ENCODE measurements at places on chromosomes 7 and 10. TPM values are rescaled to one million over a fixed set of nuclear protein-coding genes. Genes with fewer than 3 reads are reported as not detected.

The MPP7 gene
- total RNA-seq: 6.6 TPM

The ZNF783 gene
- total RNA-seq: 18.1 TPM

The BTBD16 gene
- total RNA-seq: not detected

- DNase-seq: no peak
- H3K4me3 ChIP-seq: no peak overlapping the region
- H3K27ac ChIP-seq: no peak overlapping the region
- H3K27me3 ChIP-seq: no peaks in the 10 kb centered on the region
- no peaks in the 10 kb centered on the region for H3K36me3 ChIP-seq
Measured at GRCh38 chr7:145737617-145738016, 379.0 kb upstream of the CNTNAP2 start.

DNA sequence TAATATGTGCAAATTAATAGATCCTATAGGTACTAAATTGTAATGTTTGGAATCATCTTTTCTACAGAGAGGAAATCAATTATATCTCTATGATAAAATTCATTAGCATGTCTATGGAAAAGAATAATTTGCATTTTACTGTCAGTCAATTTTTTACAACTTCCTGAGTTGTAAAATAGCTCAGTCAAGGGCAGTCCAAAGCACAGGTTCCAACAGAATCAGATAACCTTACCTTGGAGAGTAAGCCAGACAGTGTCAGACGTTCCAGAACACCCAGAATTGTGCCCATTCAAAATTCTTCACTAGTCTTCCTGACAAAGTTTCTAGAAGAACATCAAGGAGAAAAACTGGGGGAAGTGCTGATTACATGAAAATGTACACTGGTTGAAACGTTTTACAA lies 31.1 kb upstream of the IMMP2L start:
- H3K36me3 ChIP-seq: no peaks in the 10 kb centered on the region
- H3K4me1 ChIP-seq: no peaks in the 10 kb centered on the region
- no peak overlapping the region for H3K4me3 ChIP-seq
- H3K27me3 ChIP-seq: no peaks in the 10 kb centered on the region
- no peak for DNase-seq

DNA sequence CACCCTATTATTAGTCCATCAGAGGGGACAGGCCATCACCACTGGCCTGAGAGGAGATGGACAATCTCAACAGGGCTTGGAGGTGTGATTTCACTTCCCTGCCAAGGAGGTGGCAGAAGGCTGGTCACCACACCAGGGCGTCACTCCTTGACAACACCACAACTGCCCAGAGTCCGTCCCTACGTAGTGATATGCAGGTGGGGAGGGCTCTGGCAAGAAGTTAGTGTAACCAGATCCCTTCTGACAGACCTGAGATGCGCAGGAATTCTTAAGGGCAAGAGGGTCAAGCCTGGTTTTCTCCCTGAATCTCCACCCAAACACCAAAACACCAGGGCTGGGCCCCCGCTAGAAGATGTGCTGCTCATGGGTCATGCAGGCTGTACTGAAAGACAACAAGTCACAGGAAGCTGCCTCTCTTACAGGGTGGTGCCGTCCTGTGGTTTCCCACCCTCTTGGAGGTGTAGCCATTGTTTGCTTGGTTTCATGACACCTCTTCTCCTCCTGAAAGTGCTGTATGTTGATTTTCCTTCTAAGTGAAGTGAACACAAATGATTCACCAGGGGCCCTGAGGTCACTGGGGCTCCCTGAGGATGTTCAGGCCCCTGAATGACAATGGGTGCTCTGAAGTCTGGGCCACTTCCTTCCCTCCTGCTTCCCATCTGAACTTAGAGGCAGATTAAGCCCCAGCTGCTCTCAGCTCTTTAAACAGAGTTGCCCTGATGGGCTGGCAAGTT lies 27.1 kb downstream of the ATXN7L1 start:
- peak overlapping the region; percentile 11 for H3K27ac ChIP-seq
- H3K36me3 ChIP-seq: no peaks in the 10 kb centered on the region
- no peaks in the 10 kb centered on the region for H3K27me3 ChIP-seq

DNA sequence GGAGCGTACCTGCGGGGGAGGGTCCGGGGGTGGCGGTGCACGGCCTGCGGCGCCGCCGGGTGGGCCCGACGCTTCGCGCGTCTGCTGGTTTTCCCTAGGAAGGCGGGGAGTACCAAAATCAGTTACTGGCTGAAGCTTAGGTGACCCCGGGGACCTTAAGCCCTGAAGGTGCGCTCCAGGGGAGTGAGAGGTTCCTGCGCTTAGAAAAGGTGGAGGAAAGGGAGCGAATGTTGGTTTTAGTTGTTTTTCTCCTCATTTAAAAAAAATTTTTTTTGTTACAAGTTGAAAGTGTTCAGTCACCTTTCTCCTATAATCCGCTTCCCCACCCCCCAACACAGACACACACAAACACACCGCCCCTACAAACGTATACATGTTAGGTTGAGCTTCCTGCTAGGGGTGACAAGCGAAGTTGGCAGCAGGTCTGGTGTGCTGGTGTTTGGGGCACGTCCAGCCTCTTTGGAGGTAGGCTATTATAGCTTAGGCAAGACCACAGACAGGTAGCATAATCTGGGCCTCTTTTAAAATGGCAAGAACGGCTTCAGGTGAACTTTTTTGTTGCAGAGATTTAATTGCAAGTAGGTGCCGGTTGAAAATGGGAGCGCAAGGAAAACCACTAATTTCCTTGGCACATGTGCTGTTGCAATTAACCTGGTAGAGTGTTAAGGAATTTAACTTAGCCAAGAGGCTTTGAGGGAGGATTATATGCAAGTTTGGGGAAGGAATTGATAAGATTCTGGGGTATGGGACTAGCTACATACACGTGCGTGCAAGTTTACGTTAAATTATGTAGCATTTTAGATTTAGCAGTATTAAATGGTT lies 945 bp downstream of the ADD3 start:
- H3K4me1 ChIP-seq: peaks cover 19% of the 10 kb centered on the region
- H3K36me3 ChIP-seq: no peaks in the 10 kb centered on the region
- peak overlapping the region; percentile 77 for H3K27ac ChIP-seq

GRCh38 chr10:71564194-71564820 lies 155.3 kb downstream of the C10orf105 start:
- no peaks in the 10 kb centered on the region for H3K4me1 ChIP-seq
- no peak overlapping the region for H3K27ac ChIP-seq
- H3K36me3 ChIP-seq: no peaks in the 10 kb centered on the region
- no peak for DNase-seq
